Kidney glomerular epithelial cell (primary cell): ENCODE measurements at places on chromosomes 2 and 18.

DNA sequence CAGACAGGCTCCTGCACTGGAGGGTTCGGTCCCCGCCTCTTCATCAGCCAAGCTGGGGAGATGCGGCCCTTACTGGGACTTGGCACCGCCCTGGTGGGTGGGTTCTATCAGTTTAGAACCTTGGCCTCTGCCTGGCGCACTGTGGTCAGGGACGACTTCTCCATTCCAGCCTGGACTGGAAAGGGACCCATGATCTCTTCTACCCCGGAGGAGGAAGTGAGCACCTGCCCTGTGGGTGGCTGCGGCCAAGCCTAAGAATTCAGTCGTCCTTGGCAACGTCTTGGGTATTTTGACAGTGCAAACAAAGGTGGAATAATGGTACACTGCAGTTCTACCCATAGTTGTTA is 106.9 kb upstream of the CD302 start:
- no peak for DNase-seq

DNA sequence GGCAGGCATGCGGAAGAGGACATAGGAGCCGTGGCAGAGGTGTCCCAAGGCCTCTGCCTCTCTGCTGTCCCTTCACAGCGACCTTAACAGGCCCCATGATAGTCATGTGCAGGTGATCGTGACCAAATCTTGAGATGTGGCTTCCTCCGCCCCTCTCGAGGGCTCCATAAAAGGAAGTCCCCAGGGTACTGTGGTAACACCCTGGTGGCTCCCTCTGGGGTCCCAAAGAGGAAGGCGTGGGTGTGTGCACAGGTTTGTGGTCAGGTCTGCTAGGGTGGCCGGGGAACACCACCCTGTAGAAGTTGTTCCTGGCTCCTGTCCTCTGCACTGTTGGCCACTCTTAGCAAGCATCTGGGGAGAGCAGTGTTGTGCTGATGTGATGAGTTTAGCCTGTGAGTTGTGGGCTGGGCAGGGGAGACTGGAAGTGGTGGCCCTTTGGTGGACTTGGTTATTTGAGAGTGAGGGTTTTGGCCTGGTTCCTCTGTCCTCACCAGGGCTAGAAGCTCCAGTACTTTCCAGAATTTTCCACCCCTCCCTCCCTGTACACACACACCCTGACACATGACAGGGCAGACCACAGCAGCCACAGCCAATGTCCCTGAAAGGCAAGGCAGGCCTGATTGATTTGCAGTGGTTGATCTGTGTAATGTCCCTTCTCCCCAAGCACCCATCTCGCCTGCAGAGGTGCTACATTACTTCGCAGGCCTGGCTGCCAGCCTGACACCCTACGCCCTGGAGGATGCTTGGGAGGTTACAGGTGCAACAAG is 68.9 kb upstream of the BOD1L2 start:
- DNase-seq = no peak

DNA sequence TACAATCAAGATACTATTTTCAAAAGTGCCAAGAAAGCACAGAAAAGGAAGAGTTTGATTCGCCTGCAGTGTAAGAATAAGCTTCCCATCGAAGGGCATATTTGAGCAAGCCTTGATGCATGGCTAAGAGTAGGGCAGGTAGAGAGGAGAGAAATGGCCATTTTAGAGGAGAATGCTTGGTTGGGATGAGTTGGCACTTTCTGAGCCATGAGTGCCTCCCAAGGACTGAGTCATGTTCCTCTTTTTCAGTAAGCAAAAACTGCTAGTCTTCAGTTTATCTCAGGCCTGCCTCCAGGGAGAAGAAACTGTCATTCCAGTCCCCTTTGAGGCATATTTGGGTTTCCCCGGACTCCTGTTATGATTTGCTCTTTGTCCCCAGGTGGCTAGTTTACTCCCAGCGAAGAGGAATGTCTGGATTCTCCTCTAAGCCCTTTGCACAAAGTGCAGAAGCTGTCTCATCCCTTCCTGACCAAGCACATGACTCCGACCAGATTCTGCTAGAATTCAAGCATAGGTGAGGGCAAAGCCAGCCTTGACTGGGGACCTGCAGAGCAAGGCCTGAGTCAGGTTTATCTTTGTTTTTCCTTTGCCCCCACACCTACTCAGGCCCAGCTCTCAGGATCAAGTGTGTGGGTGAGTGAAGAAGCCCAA is 115.2 kb downstream of the TTC32 start:
- DNase-seq = peak; percentile 26

DNA sequence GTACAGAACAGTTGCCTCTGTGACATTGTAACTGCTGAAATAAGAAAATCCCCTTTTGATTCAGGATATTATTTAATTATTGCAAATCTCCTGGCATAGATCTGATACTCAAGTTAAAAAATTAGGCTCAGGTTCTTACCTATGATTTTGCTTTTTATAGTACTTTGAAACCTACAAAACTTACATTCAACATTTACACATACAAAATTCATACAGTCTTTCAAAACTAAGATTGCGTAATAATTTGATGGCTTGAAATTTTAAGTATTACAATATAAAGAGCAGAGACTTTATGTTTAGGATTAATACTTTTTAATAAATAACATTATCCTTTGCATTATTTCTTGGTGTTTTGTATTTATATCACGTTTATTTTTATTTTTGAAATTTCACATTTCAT is 291.1 kb downstream of the CCDC102B start:
- no peak for DNase-seq

DNA sequence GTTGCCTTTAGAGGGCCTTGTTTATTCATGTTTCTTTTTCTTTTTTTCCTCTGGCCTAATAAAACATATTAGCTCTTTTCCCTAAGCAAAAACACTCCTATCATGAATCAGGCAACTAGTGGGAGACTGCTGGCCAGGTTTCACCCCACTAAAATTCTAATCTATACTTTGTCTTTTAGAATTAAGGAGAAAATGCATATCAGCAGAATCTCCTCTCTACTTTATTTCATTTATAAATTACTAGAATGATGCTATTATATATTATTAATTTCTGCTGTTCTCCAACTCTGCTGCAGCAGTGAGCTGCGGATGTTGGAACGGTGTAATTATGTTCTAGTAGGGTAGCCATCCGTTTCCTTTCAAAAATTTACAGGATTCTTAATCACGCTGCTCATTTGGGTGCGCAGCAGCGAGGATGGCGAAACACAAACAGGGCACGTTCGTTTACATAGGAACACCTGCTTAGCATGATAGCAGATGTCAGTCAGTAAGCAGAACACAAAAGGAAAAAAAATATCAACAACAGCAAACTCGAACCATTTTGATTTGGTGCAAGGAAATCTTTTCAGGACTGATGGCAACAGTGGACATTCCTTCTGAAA is 30.5 kb downstream of the ZEB2 start:
- DNase-seq = peak; percentile 25

- peak; percentile 69 for DNase-seq
Measured at GRCh38 chr2:233832869-233833311, 21.4 kb downstream of the HJURP start.

DNA sequence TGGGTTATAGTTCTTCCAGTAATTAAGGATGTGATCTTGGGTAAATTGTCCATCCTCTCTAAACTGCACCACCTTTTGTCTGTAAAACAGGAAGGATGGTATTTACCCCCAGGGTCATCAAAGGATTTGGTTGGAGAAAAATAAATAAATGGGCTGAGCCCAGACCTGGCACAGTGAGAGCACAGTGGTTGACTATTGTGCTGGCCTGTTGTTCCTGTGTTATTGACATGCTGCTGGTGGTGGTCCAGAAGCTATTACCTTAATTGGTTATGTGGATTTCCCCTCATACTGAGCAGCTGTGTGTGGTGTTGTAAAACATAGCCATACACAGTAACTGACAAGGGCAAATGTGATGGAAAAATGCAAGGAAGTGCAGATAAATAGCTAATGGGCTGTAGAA is 746 bp upstream of the IL37 start:
- DNase-seq = no peak

DNA sequence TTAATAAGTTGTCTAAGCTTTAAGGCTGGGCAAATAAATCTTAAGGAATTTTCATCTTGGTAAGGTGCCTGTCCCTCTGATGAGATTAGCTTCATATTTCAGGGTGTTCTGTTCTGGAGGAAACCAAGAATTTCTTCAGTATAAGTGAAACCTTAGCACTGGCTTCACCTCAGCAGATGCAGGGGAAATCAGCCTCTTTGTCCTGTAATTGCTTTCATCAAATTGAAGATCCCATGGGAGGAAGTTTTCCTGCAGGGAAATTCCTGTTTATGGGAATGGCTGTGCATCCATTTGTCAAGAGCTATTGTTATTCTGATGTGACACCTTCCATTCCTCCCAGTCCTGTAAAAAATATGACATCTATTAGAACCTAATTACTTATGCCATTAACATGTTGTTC is 174.5 kb downstream of the PTPRM start:
- no peak for DNase-seq

GRCh38 chr2:204051476-204051875 is 114.9 kb downstream of the ICOS start:
- DNase-seq = no peak

DNA sequence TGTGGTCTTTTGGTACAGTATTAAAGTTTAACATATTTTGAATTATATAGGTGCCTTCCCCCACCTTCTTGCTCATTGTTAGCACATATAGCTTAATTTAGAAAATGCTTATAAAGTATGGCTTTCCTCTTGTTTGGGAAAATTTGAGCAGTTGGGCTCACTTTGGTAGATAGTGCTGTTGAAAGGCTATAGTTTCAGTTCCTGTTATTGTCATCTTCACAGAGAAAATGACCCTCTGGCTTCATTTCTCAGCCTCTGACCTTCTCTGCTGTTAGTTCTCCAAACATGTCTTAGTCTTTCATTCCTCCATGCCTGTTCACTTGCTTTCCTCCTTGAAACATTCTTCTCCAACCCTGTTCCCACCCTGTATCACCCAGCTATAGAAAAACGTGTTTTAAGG is 200.6 kb downstream of the WDR7 start:
- no peak for DNase-seq
